ENCODE measurements at places on chromosomes 3 and 15.

GRCh38 chr3:44958386-44958785, 17.6 kb downstream of the ZDHHC3 start:
- no peak for DNase-seq

DNA sequence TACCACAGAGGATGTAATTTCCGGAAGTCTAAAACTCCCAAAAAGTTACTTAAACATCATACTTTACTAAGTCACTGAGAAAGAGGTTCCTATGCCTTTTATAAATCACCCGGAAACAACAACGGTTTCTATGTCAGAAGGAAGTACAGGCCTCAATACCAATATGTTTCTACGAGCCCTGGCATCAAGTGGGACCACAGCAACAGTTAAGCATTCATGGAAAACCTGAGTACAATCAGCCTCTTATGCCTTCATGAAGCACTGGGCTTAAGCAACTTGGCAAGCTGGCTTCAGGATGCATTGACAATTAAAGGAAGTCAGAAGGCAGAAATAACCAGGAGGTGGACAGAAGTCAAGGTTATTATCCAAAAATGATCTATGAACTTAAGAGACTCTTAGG, 19.1 kb upstream of the B3GNT5 start:
- DNase-seq, result no peak

- DNase-seq, result no peak
Measured at GRCh38 chr3:38265604-38266307, at the start of gene SLC22A13. Gene SLC22A13, plus strand, starts transcription at chr3:38265812. Its CDS starts 49 bp downstream, at chr3:38265861.

DNA sequence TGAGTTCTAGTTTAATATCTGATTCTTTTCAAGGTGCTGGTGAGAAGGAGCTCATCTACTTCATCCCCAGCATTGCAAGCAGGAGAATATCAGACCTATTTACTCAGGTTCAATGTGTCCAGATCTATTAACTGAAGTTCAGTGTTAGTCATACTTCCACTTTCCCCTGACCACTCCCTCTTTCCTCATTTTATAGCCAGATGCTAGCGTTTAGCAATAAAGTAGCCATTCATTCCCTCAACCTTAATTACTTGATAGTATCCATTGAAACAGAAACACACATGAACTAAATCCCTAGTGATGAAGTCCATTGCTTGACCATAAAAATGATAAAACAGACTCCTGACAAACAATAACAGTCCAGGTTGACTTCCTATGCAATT, 60.0 kb downstream of the RPL22L1 start:
- no peak for DNase-seq

- DNase-seq, result no peak
Measured at GRCh38 chr15:57281321-57281720, 95.0 kb upstream of the CGNL1 start.

- no peak for DNase-seq
Measured at GRCh38 chr3:54670201-54671000, 257.5 kb downstream of the LRTM1 start.

DNA sequence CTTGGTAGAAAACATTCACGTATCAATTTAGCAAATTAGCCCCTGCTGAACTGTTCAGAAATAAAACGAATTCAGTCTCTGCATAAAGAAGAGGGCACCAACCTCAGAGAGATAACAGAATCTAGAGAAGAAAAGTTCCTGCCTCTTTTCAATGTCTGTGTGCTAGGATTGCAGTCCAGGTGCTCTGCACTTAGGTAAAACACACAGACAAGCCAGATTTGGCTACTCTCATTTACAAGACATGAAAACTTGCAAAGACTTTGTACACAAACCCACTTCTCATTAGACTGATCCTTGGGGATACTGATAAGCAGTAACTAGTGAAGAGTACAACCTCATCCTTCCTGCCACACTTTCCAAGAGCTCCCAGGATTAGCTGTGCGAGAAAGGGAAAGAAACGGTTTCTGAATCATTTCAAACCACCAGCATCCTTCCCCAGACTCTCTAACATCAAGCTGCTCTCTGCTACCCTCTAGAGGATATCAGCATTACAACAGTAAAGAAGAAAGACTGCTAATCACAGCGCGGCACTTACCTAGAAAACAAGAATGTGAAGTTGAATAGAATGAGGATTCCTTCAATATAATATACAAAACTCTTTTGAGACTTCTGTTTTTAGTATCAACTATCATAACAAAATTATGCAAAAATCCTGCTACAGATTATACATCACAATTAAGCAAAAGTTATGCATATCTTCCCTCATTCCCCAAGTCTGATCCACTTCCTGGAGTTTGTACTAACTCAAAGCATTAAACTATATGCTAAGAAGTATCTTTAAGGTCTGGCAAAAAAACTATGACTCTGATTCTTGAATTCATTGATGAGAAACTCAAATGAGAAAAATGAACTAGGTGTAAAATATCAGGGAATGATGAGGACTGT, 306.4 kb downstream of the MAGI1 start:
- no peak for DNase-seq

DNA sequence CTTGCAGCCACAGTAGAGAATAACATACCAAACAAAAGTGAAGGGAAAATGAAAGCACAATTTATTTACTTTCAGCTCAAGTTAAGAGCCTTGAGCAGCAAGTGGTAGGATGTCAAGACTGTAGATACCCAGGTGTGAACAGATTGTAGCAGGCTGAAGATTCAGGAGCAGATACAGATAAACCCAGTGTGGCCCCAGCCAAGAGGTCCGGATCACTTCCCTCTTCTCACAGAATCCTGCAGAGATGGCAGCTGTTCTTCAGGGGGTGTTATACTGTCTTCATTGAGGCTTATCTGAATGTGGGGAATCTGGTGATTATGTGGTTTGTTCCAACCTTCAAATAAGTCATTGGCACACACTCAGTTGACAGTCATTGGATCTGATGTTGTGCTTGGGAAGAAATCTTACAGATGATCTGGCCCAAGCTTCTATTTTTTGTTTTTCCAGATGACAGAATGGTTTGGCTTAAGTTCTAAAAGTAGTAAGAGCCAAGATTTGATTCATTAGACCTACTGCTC, 2.2 kb downstream of the STARD9 start:
- no peak for DNase-seq

DNA sequence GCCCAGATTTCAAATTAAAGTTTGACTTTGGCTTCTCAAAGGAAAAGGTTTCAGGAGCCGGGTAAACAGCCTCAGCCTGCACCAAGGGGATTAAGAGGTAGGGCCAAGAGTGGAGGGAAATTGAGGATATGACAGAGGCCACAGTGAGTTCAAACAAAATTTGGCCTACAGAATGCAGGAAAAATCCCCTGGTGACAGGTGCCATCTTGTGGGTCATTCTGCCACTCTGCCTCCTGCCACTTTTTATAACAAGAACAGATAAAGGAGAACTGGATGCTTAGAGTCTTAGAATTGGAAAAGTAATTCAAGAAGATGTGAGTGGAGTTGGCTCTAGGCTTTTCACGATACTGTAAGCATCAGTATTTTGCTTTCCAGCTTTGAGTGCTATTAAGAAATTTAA, 253.2 kb downstream of the NR2F2 start:
- DNase-seq, result no peak

GRCh38 chr15:52263563-52264282, 31.9 kb downstream of the MYO5C start:
- DNase-seq, result no peak

DNA sequence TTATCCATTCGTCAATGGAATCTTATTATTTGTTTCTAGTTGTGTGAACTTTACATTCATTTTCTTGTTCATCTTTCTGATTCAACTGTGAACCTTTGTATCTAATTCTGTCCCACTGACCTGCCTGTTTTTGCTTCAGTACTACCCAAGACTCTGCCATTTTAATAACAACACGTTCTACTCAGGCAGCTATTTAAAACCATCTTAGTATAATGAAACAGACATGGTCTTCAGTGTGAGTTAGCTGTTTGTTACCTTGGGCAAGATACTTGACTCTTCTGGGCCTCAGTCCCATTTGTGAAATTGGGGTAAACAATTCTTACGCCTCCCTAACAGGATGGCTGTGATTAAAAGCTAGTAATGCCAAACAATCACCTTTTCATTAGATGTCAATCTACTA, 1.6 kb downstream of the BTBD1 start:
- DNase-seq, result no peak

- DNase-seq, result no peak
Measured at GRCh38 chr3:51974963-51975851, at the start of gene ABHD14A. Gene ABHD14A, plus strand, starts transcription at chr3:51975064. Its CDS starts 72 bp downstream, at chr3:51975136.

GRCh38 chr15:57647071-57647790, 55.5 kb downstream of the MYZAP start:
- no peak for DNase-seq
